ENCODE measurements at places on chromosomes 12 and 14.
A peak's percentile ranks its signal among the peaks of the same experiment; 100 is the strongest.

- no peak for DNase-seq
Measured at GRCh38 chr14:22491683-22492621, 97.1 kb downstream of the DAD1 start.

DNA sequence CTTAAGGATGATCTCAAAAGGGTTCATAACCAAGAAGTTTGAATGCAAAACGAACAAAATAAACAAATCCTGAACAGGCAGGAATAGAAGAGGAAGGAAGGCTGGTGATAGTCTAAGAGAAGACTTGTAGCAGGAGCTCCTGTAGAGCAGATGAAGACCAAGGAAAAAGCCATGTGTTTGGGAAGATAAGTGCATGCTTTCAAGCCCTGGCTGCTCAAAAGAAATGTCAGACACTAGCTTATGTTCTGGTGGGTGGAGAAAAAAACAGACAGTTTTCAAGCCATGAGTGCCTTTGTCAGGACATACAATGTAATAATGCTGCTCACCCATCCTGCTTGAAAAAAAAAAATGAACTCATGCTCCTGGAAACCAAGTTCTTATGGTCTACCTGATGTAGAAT lies 27.4 kb downstream of the TAOK3 start:
- DNase-seq: no peak

DNA sequence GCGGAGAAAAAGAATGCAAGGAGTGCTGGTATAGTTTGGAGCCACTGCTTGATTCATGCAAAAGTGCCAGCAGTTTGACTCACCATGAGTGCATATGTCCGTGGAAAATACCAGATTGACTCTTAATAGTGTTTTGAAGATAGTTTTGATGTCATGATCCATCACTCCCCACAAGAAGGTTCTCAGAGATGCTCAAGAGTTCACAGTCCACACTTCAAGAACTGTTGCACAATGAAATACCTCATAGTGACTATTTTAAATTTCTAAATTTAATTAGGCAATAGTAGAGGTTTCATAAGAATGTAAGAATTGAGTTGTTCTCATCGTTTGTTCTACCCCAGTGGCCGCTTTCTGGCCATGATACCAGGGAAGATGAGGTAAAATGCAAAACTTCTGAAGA lies 286.6 kb upstream of the RGS6 start:
- DNase-seq: peak; percentile 56

DNA sequence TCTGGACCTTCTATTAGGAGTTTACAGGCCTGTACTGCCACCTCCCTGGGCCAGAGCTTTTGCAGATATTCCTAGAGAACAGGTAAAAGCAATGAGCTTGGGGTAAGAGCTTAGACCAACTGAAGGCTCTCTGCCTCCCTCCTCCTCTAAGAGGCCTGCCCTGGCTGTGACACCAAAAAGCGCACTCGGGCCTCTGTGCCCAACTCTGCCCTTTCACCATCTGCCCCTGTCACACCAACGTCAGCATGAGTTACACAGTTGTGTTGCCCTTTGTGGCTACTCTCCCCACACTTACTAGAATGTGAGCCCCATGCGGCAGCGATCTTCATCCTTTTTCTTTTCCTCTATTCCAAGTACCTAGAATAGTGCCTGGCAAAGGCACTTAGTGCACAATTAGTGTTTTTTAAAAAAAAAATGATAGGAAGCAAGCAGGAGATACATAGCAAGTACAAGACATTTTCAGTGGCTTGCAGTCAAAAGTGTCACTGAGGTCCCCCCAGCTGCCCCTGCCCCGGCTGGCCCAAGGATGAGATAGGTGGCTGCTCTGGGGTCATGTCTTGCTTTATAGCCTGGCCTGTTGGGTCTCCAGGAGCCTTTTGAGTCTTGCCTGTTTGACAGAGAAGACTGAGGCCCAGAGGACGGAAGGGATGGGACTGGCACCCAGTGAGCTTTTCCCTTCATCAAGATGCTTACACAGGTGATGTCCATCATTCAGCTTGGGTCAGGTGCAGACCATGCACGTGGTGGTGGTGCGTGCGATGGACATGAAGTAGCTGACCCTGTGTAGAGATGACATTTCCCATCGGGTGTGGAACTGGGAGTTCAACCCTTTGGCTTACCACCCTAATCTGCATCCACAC lies 12.5 kb downstream of the CKB start:
- DNase-seq: no peak

DNA sequence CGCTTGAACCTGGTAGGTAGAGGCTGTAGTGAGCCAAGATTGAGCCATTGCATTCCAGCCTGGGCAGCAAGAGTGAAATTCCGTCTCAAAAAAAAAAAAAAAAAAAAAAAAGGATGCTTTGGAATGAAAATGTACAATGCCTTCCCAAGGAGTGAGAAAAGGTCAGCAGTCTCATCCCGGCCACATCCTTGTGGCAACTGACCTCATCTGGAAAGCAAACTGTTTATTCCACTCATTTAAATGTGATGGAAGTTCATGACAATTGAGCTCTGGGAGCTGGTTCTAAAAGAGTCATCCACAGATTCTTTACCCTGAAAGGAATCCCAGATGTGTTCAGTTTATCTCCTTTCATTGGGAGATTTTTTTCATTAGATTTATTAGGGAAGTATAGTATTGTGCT lies 19.4 kb upstream of the LIMA1 start:
- DNase-seq: no peak

DNA sequence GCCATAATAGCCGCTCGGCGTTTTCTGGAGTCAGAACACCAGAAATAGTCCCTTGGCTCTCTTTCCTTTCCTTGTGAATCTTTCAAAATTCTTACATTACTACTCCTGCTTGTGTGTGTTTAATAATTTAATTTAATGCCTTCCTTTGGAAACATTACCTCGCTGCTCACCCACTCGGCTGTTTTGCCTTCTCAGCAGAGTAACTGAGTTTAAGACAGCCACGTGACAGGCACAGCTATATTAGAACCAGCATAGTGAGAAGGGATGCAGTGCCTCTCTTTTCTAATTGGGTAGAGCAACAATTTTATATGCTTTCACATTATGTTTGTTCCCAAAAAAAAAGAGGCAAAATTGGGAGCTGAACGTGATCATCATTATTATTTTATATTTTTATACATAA lies 107.6 kb downstream of the ETV6 start:
- no peak for DNase-seq

- no peak for DNase-seq
Measured at GRCh38 chr12:5923043-5923605, 21.9 kb downstream of the ANO2 start.

DNA sequence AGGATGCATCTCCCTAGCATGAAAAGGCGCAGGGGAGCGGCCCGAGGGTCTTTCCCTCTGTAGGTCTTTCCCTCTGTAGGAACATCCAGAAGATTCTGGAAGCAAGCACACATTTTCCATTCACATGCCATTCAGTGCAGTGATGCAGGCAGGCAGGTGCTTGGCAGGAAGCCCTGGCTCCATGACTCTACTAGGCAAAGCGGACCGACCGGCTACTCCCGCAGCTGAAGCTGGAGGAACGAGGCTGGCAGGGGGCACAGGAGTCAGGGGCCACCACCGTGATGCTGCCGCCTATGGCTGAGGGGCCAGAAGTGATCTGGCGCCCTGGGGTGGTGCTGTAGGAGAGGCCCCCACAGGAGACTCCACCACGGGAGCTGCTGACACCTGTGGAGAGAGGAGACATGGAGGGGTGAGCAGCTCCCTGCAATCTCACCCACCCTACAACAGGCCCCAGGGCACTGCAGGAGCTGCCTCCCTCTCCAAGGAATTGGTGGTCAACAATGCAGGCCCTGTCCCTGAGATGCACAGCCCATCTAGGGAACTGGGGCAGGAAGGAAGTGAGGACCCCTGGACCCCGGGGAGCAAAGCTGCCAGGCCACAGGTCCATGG lies 6.5 kb downstream of the KRT85 start:
- DNase-seq: no peak

All from fibroblast of skin of right quadriceps (primary cell).